ENCODE measurements at places on chromosomes 1 and 21. TPM values are rescaled to one million over a fixed set of nuclear protein-coding genes. Genes with fewer than 3 reads are reported as not detected.

Gene RABGGTB
- total RNA-seq = 74.8 TPM

Gene SEMA4A
- 3.7 TPM for total RNA-seq

Gene PAFAH2
- total RNA-seq = 4.6 TPM

Gene ASCL5
- total RNA-seq = not detected

Gene TEDDM1
- total RNA-seq = not detected

Gene HNRNPCL4
- total RNA-seq = not detected

DNA sequence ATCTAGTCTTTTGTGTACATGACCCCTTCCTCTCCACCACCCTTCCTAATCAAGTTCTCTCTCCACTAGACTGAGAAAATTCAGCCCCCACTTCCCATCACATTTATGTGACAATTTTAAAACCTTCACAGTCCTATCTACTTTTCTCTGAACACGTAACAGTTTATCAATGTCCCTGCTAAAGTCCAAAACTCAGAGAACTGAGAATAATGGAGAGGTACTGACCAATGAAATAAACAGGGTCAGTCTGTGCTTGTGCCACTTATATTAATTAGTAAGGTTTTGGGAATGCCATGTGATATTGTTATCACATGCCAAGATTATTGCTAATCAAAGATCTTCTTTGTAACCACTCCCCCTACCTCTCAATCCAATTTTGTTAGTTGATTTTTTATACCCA, 164.2 kb upstream of the KIAA0040 start:
- H3K4me3 ChIP-seq = no peak overlapping the region
- DNase-seq = no peak
- no peaks in the 10 kb centered on the region for H3K36me3 ChIP-seq
- no peaks in the 10 kb centered on the region for H3K27me3 ChIP-seq
- H3K4me1 ChIP-seq = no peaks in the 10 kb centered on the region
- no peak overlapping the region for H3K27ac ChIP-seq

DNA sequence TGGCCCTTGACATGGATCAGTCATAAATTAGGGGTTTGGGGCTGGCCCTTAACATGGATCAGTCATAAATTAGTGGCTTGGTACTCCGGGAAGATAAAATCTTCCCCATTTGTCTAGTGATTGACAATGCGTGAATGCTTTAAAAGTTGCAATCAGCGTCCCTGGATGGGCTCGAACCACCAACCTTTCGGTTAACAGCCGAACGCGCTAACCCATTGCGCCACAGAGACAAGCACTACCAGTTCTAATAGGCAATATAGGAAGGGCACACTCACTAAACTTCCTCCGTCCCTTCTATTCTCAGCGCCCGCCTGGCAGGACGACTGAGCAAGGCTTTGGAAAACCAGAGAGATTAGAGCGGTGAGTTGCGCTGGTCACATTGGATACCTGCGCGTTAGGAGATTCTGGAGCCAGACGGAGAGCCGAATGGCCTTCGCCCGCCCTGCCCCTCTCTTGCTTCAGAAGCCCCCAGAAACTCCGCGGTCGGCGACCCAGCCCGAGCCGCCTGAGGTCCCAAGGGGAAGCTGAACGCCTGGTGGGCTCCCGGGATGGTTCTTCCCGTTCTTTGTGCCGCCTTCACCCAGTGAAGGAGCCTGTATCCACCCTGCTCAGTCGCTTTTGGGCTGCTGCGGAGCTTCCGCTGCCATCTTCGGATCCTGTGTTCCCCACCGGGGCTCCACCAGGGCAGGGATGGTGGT, 235.9 kb downstream of the FAM72C start:
- H3K4me1 ChIP-seq = no peaks in the 10 kb centered on the region
- no peaks in the 10 kb centered on the region for H3K27me3 ChIP-seq
- DNase-seq = no peak
- H3K27ac ChIP-seq = no peak overlapping the region

- H3K36me3 ChIP-seq = no peaks in the 10 kb centered on the region
- no peak for DNase-seq
- no peaks in the 10 kb centered on the region for H3K27me3 ChIP-seq
- H3K4me3 ChIP-seq = no peak overlapping the region
- no peak overlapping the region for H3K27ac ChIP-seq
These were observed 36.6 kb upstream of the C1orf53 start for GRCh38 chr1:197865809-197866208.

DNA sequence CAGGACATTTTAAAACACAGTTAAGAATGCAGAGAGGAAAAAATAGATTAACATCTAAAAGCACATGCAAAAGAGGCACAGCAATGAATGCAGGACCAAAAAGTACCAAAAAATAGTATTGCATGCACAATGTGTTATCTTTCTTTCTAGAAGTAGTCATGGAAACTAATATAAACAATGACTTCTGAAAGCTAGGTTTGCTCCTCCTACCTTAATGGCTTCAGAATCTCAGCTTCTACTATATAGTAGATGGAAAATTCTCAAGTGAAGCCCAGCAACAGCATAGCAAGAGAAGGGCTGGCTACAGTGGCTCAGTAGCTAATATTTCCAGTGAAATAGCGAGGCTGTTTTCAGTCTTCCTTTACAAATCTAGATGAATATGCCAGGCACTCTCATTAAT, 125.1 kb downstream of the CRB1 start:
- no peaks in the 10 kb centered on the region for H3K27me3 ChIP-seq
- H3K27ac ChIP-seq = no peak overlapping the region

DNA sequence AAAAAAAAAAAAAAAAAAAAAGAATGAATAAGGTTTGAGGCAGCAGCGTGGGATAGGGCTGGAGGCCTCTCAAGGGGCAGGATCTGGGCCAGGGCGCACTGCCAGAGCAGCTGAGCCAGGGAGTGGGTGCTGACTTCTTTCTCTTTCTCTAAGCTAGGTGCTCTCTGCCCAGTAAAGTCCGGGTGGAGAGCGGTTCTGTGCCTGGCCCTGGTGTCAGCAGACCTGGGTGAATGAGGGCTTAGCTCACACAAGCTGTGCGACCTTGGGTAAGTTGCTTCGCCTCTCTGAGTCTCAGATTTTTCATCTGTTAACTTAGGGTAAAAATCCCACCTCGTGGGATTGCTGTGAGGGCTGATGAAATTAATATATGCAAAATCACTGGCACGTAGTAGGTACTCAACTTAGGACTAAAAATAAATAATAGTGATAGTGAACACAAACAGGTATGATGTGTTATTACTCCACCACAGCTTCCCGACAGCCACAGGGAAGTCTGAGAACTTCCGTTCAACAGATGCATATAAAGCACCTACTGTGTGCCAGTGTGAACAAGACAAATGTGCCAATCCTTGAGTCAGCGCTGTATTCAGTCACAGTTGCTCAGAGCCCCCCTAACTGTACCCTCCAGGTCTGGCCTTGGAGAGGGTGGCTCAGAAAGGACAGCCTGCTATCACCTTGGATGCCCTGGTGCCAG, 2.0 kb upstream of the FAM131C start:
- H3K4me1 ChIP-seq = peaks cover 1% of the 10 kb centered on the region
- DNase-seq = peak; percentile 85
- H3K27me3 ChIP-seq = no peaks in the 10 kb centered on the region
- no peak overlapping the region for H3K4me3 ChIP-seq

GRCh38 chr1:101652484-101652883, 344.2 kb downstream of the OLFM3 start:
- H3K4me1 ChIP-seq = no peaks in the 10 kb centered on the region
- H3K27ac ChIP-seq = no peak overlapping the region
- no peaks in the 10 kb centered on the region for H3K36me3 ChIP-seq
- H3K27me3 ChIP-seq = no peaks in the 10 kb centered on the region

DNA sequence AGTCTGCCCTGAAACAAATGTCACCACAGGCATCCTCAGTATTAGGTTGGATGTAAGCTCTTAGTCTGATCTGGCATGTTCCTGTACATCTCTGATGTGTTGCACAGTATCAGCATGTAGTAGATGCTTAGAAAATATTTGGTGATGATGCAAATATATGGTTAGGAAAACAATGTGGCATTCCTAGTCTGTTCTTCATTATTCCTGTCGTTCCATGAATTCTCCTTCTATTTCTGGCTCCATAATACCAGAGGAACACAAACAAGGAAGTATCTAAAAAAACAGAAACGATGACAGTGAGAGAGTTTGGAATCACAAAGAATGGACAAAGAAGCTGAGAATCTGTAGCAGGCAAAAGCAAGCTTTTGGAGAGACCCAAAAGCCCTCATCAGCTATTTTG, 236.6 kb downstream of the HHAT start:
- no peak overlapping the region for H3K4me3 ChIP-seq
- H3K36me3 ChIP-seq = no peaks in the 10 kb centered on the region
- no peak for DNase-seq
- no peaks in the 10 kb centered on the region for H3K4me1 ChIP-seq
- no peak overlapping the region for H3K27ac ChIP-seq

Measured in ovary (tissue), 10 donors.